ENCODE measurements at places on chromosomes 7 and 10.
A peak's percentile ranks its signal among the peaks of the same experiment; 100 is the strongest.

- no peak for DNase-seq
Observed at GRCh38 chr10:8278099-8278498, 223.6 kb downstream of the GATA3 start.

GRCh38 chr7:139908792-139909191, 79.7 kb downstream of the TBXAS1 start:
- DNase-seq, result no peak

- DNase-seq, result no peak
Observed at GRCh38 chr10:3908183-3908582, 123.2 kb upstream of the KLF6 start.

- no peak for DNase-seq
Observed at GRCh38 chr7:28871631-28872030, 86.5 kb downstream of the TRIL start.

GRCh38 chr7:101896316-101896715, 78.9 kb downstream of the CUX1 start:
- DNase-seq, result no peak

DNA sequence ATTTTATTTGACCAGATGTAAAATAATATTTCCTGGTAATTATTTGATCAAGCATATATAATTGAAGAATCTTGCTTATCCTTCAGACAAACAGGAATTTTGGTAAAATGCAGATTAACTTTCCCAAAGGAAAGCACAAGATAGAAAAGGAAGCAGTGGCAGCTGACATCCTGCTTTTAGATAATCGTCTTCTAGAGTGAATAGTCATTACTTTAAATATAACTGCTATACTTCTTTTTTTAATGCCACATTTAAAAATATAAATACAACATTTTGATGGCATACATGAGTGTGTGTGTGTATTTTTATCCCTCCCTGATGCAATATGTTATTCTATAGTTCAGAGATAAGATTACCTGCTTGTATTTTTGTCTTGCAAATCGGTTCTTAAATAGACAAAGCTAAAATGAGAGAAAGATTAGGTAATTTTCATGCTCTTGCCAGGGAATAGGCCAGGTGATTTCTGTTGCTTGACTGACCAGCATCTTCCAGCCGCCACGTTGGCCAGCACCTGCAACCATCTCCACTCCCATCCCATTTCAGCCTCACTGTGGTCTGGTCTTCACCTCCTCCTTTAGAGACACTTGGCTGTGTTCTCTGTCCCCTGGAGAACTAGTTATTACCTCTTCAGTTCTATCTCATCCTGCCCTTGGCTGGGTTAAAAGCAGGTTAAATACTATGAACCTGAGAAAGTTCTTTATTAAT, 58.1 kb downstream of the MDFIC start:
- DNase-seq, result no peak

- no peak for DNase-seq
Observed at GRCh38 chr7:50660040-50660829, 95.0 kb upstream of the DDC start.

GRCh38 chr7:114959931-114960330, 38.0 kb downstream of the MDFIC start:
- peak; percentile 18 for DNase-seq

GRCh38 chr10:83871187-83872081, 267.9 kb upstream of the GHITM start:
- DNase-seq, result no peak

- DNase-seq, result no peak
Observed at GRCh38 chr7:5388905-5389433, 34.7 kb downstream of the TNRC18 start.

DNA sequence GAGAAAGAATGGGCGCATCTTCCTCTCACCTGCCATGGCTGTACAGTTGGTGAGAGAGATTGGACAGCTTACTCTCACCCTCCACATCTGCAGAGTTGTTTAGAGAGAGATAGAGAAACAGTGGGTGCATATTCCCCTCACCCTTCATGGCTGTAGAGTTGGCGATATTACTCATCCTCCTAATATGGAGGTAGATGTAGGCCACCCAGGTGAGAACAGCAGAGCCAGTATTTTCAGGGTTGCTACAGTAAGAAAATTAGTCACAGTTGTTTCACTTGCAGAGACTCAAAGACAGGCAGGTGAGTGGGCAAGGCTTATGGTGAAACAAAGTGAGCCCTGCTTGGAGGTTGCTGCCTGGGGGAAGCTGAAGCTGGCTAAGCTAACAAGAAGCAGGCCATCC, 65.0 kb upstream of the PFKP start:
- no peak for DNase-seq

DNA sequence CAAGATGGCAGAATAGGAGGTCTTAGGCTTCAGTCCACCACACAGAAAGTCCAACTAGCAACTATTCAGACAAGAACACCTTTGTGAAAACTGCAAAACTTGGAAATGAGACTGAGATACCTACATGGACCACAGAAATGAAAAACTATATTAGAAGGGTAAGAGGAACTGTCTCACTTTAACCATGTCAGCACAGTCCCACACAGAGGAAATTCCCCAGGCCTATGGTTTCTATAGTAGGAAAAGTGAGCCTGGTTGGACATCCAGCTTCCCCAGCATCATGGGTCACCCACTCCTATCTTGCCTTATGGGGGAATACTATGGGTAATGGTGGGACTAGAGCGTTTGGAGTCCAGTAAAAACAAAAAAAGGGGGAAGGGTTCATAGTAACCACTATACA, 38.8 kb upstream of the CDK6 start:
- no peak for DNase-seq

Data from amniotic stem cell (primary cell).